SJSA1 (cell line): ENCODE measurements at places on chromosomes 4 and X. TPM values are rescaled to one million over a fixed set of nuclear protein-coding genes. Genes with fewer than 3 reads are reported as not detected.

The POU3F4 gene
- not detected in 2 replicates for total RNA-seq

The TKTL1 gene
- total RNA-seq: not detected in 2 replicates

The EPHA5 gene
- 0.05 TPM in 1 of 2 replicates, not detected in the other for total RNA-seq

The RBM46 gene
- not detected in 2 replicates for total RNA-seq

The ARHGAP6 gene
- 0.11 and 1.2 TPM in 2 replicates for total RNA-seq

The IL21 gene
- not detected in 2 replicates for total RNA-seq

The FRMD7 gene
- not detected in 2 replicates for total RNA-seq

The DIAPH2 gene
- 1.8 and 4.1 TPM in 2 replicates for total RNA-seq

The ZMAT1 gene
- total RNA-seq: 0.08 TPM in 1 of 2 replicates, not detected in the other

The MAGED1 gene
- total RNA-seq: 117 and 129 TPM in 2 replicates

The NLGN3 gene
- not detected in 2 replicates for total RNA-seq

The IGFBP7 gene
- total RNA-seq: 1,151 and 1,739 TPM in 2 replicates

The IL2RG gene
- total RNA-seq: not detected in 2 replicates

The ZNF182 gene
- total RNA-seq: 3.4 and 3.9 TPM in 2 replicates

The ARSH gene
- not detected in 2 replicates for total RNA-seq

The YIPF7 gene
- total RNA-seq: not detected in 2 replicates

The BEX5 gene
- not detected in 2 replicates for total RNA-seq
